ENCODE measurements at places on chromosomes 4 and X.

DNA sequence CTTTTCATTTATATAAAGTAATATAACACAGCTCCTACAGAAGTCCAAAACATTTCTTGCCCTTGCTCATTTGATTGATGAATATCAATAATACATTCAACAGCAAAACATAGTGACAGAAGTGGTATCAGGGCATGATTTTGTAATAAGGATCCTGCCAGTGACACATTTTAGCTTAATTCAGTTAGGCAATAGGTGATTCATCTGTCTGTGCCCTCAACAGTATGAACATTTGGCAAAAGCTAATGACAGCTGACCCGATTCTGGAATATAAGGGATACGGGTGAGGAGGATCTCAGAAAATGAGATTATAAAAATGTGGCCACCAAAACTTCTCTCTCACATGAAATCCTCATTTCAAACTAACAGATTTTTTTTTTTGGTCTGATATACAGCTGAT lies 294.0 kb downstream of the CAMK2D start:
- no peak for DNase-seq

DNA sequence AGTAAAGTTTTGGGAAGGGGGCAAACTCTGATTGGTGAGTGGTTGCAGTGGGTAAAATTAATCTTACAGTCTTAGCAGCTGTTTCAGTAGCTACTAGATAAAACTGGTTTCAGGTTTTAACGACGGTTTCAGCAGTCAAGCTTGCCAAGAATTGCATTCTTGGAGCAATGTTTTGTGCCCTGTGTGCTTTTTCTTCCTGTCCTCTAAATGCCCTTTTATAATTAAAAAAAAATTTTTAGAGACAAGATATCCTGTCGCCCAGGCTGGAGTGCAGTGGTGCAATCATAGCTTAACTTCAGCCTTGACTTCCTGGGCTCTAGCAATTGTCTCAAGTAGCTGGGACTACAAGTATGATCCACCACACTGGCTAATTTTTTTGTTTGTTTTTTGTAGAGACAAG lies 6.3 kb upstream of the PPEF2 start:
- no peak for DNase-seq

GRCh38 chr4:75844151-75844662 lies 58.0 kb downstream of the PPEF2 start:
- DNase-seq, result no peak

DNA sequence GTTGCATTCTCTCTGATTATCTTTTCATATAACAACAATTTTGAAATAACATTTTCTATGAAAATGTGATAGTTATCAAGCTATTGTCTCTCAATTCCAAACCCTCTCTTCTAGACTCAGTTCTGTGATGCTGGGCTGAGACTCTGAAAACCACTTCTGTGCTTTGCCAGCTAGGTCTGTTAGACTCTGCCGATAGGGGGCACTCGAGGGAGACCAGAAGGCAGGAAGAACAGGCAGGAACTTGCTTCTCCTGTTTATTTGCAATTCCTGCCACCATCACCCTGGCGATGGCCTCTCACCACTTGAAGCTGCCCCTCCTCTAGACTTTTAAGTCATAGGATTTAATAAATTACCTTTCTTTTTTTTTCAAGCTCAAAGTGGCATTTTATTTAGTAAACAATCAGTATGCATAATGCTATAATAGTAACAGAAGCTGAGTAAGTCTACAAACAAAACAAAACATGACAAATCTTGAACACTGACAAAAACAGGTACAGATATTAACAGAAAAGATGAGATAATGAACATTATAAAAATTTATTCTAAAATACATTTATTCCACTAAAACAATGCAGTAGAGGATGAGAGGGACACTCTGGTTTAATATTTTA lies 49.7 kb downstream of the RASL11B start:
- peak; percentile 14 for DNase-seq

GRCh38 chr4:38949411-38950051 lies 81.9 kb downstream of the FAM114A1 start:
- no peak for DNase-seq

GRCh38 chr4:141080668-141081067 lies 52.6 kb downstream of the RNF150 start:
- DNase-seq, result no peak

- no peak for DNase-seq
These were observed 114.4 kb downstream of the GLRA3 start for GRCh38 chr4:174714393-174715211.

GRCh38 chr4:106344647-106344970 lies 24.0 kb downstream of the GIMD1 start:
- no peak for DNase-seq

- no peak for DNase-seq
These were observed 227.5 kb downstream of the MGST2 start for GRCh38 chr4:139892973-139893736.

DNA sequence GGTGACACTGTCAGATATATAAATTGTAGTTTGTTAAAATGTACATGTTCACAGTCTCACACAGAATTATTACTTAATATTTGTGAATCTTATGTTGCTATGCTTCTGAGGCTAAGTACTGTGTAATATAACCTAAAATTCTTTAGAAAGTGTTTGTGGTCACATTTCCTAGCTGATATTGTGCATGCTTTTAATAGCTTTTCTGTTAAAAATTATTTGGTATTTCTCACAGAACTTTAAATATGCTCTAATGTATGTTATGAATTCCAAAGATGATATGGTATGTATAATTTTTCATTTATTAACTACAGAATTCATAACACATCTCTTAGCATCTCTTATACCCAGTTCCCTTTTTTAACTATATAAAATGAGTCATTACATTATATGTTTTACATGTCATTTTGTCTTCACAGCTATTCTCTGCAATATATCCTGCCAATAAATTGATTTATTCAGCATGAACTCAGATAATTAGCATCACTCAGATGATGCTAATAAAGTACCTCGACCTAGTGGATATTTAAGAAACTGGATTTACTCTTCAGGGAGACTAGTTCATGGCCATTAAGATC lies 9.3 kb downstream of the PTPN13 start:
- DNase-seq, result no peak

DNA sequence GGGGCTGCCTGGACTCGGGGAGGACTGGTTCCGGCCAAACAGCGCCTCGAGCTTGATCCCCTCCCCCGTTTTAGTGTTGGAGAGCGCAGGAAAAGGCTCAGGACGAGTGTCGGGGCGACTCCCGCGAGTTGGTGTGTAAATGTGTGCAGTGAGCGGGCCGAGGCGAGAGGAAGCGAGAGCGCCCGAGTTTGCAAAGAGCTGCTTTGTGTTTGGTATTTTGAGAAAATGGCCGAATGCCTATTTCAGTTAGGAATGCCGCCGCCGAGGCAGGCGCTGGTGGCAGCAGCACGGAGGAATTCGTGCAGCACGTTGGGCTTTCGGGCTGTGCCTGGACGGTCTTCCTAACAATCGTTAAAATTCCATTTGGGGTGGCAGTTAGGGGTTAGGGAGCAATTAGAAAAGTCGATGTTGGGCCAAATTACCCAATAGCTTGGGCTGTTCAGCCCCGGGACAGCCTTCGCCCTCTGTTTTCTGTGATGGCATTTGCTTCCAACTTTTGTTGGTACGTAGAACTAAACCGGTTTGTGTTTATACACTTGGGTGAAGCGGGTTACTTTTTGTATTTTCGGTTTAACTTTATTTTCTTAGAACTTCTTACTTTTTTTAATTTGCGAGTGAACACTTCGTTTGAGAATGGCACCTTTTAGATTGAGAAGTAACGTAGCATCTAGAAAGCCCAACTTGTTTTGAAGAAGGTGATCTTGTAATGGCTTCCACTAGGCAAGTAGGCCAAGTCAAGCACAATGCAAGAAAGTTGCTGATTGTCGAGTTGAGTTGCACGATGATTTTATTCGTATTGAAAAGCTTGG lies 1.6 kb downstream of the REST start:
- DNase-seq, result no peak

- no peak for DNase-seq
These were observed 223.9 kb upstream of the EPHA5 start for GRCh38 chr4:65893957-65894755.

- no peak for DNase-seq
These were observed 976.2 kb downstream of the RAB28 start for GRCh38 chr4:12507868-12508481.

DNA sequence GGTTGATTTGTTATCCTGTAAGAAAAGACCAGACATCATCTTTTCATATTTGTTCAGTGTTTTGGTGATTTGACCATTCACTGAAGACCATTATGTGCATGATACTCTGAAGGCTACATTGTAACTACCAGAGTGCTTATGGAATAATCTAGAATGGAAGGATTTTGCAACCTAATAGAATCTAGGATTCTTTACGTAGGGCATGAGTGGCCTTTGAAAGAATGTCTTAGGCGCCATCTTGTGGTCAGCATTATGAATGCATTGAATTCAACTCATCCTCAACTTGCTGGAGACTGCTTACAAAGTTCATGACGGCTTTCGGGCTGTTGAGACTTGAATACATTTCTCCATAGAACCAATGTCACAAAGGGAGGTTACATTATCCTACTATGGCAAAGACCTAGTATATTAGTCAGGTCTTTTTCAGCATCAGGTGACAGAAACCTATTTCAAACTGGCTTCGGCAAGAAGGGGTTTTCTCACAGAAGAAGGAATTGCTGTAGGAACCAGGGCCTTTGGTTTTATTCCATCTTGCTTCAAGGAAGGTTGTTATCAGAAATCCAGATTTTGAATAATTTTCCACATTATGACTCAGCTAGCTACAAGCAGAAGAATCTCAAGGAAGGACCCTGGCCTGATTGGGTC lies 104.1 kb downstream of the GPAT3 start:
- peak; percentile 42 for DNase-seq

GRCh38 chr4:14023036-14023435 lies 395.5 kb upstream of the BOD1L1 start:
- DNase-seq, result no peak

DNA sequence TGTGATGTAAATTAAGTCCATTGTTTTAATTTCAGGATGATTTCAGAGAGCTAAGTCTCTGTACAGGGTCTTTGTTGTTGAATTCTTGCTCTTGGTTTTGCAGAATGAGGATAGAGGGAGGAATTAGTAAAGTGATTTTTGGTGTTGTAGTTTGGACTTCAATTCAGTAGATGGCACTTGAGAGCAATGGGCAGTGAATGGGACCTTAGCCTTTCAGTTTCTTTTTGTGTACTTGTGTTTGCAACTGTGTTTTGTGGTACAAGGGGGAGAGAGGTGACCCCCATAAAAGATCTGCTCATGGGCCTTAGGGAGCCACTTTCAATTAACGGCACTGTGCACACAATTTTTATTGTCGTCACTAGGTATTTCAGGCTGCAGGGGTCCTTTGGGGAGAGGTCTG lies 340.0 kb downstream of the DCAF12L2 start:
- DNase-seq, result no peak

DNA sequence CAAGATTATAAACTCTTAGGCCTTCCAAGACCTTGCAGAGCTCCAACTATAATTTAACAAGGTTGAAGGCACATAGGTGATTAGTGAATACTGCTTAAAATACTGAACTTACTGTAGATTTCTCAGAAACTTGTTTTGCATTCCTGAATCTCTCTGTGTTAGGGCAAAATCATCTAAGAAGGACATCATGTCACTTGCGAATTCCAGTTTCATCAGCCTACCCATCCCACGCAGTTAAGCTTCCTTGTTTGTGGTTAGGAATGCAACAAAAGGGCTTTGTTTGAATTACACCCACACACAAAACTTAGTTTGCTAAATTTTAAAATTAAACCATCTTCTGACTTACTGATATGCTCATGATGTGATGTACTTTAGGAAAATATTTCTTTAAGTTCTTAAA lies 174.0 kb downstream of the SOWAHB start:
- no peak for DNase-seq

- no peak for DNase-seq
These were observed 12.6 kb downstream of the SYN1 start for GRCh38 chrX:47607091-47607490.

- no peak for DNase-seq
These were observed 85.5 kb downstream of the NHSL2 start for GRCh38 chrX:71996136-71996535.

- no peak for DNase-seq
These were observed 52.9 kb upstream of the VEGFC start for GRCh38 chr4:176845636-176846035.

DNA sequence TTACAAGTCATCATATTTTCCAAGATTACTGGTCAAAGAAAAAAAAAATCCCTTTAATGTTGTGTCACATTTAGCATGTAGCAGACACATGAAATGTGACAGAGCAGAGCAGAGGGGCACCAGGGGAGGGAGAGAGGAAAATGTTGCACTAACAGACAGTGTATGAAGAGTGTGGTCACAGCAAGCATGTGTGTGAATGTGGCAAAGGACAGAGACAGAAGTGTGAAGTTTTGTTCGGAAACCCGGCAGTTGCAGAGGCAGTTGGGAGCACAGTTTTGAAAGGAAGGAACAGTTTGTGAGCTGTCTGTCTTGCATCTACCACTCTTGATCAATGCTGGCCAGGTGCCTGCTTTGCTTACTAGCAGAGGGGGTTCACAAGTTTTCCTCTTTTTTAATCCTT lies 83.9 kb upstream of the MAP3K15 start:
- no peak for DNase-seq

- no peak for DNase-seq
These were observed 240.3 kb upstream of the NDST3 start for GRCh38 chr4:117793845-117794480.

- no peak for DNase-seq
These were observed 61.7 kb downstream of the PALLD start for GRCh38 chr4:168558599-168558998.

DNA sequence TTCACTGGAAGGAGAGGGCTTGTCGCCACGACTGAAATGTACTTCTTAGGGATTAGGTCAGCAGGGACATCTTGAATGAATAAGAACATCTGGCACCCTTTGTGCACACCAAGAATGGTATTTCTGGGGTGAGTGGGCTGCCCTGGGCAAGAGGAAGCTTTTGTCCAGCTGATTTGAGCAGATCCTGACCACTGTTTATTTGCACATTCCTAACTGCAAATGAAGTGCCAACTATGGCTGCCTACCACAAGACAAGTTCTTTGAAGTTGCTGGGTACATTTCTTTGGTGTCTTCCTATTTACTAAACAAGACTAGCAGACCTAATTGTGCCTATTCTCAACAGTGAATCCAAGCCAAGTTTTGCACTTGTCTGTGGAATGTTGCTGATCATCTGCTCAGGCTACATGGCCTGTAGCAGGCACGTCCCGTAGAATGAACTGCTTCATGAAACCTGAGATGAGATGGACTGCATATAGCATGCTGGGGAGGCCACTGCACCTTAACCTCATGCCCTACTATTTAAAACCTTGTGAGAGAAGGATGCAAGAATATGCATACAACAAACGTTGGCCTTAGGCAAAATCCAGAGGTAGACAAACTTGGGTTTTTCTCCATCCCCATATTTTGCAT lies 45.0 kb downstream of the PIR start:
- no peak for DNase-seq

GRCh38 chr4:176726803-176727202 lies 65.9 kb downstream of the VEGFC start:
- no peak for DNase-seq

DNA sequence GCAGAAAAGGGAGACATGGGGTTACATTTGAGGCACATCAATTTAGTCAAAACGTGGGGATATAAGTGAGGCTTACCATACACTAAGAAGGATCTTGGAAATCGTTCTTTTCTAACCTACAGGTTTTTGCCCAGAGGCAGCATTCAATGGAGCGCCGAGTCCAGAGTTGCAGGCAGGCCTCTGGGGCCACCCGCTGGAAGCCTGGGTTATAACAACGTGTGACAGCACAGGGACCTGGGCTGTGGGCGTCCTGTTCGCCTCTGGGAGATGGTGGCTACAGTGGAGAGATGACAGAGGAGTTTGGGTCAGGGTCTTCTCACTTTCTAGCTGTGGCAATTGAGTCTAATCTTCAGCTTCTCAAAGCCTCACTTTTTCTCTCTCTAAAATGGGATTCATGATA lies 53.9 kb downstream of the ENPP6 start:
- peak; percentile 21 for DNase-seq

Measured in anterior cingulate cortex (tissue), 58 donors.